ENCODE measurements at places on chromosomes 1 and 21.

DNA sequence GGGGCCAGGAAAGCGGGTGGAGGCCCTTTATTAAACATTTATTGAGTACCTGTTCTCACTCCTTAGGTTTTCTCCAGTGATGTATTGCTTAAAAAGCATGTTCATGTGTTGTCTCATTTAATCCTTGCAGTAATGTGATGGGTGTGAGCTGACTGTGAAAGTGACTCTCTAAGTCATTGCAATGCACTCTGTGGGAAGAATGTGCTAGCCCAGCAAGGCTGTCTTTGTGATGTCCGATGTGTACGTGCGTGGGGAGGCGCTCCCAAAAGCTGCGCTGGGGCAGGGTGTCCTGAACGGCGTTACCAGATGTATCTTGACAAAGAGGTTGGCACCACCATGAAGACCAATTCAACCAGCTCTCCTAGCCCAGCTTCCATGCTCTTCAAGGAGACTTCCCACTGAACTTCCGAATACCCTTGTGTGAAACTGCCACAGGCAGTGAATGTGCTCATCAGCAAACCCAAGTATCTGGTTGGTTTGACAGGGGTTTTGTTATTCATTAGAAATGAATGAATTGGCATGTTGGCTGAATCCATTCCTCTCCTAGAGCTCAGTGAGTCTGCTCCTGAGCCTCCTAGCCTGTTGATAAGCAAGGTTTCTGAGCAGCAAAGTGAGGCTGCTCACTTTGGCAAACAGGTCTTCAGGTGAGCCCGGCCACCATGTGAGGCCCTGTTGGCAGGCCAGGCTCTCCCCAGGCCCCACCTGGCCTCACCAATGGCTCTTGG, 28.0 kb downstream of the NUAK2 start:
- no peak for DNase-seq

- no peak for DNase-seq
Observed at GRCh38 chr1:199512037-199512710, 515.3 kb upstream of the NR5A2 start.

DNA sequence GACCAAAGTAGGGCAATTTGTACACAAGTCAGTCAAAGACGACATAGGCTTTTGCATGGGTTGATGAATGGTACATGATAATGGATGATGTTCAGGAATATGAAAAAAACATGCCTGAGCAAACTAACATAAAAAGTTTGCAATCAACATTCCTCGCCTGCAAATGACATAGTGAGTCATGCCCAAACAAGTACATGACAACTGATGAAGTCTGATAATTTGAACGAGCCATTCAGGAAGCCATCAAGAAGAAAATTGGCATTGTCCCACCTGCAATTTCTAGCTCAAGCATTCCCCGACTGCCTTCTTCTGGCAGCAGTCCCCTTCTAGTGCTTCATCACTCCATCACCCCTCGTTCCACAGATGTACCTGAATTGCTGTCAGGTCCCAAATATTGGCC, 118.4 kb upstream of the NR5A2 start:
- no peak for DNase-seq

- DNase-seq, result no peak
Observed at GRCh38 chr1:58038574-58038973, 508.0 kb downstream of the OMA1 start.

DNA sequence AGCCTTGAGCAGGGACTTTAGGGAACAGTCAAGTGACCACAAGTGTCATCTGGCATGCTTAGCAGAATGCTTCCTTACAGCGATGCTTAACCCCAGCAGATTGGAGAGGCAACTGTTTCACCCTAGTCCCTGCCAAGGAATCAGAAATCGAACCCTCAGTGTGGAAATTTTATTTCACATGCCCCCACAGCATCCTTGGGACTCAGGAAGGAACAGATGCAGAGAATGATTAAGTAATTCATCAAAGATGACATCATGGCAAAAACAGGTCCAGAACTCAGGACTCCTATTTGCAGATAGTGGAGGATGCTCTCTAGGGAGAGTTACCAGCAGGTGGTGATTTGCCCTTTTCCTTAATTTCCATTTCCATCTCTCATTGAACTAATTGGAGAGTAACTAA, 333.0 kb upstream of the KAZN start:
- no peak for DNase-seq

- DNase-seq, result no peak
Observed at GRCh38 chr1:203281033-203281432, 24.3 kb upstream of the BTG2 start.

- no peak for DNase-seq
Observed at GRCh38 chr1:178324003-178324402, 172.8 kb downstream of the CLEC20A start.

DNA sequence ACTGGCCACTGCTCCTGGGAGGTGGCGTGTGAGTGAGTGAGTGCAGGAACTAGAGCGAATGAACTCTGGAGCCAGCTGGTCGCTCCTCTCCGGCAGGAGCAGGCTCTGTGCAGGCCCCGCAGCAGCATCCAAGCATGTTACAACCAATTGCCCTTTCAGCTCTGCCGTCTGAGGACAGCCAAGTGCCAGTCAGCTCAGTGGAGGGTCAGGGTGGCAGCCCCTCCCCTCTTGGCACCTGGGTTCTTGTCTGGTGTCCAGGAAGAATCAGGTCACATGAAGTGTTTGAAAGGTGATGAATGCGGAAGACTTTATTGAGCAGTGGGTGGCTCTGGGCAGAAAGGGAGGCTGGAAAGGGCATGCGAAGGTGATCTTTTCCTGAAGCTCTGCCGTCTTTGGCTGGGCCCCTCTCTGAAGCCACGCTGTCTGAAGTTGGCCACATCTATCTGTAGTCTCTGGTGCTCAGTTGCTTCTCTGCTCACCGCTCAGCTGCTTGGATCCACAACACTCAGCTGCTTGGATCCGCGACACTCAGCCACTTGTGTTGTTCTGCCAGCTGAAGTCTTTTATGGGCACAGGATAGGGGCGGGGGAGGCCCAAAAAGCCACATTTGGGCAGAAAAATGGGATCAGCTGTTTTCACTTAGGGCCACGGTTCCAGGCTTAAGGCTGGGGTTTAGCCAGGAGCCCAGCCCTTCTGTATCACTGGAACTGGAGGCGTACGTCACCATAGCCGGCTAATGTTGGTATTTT, 139.8 kb downstream of the ADSS2 start:
- no peak for DNase-seq

GRCh38 chr1:87318056-87318650, 10.5 kb upstream of the LMO4 start:
- DNase-seq, result no peak

DNA sequence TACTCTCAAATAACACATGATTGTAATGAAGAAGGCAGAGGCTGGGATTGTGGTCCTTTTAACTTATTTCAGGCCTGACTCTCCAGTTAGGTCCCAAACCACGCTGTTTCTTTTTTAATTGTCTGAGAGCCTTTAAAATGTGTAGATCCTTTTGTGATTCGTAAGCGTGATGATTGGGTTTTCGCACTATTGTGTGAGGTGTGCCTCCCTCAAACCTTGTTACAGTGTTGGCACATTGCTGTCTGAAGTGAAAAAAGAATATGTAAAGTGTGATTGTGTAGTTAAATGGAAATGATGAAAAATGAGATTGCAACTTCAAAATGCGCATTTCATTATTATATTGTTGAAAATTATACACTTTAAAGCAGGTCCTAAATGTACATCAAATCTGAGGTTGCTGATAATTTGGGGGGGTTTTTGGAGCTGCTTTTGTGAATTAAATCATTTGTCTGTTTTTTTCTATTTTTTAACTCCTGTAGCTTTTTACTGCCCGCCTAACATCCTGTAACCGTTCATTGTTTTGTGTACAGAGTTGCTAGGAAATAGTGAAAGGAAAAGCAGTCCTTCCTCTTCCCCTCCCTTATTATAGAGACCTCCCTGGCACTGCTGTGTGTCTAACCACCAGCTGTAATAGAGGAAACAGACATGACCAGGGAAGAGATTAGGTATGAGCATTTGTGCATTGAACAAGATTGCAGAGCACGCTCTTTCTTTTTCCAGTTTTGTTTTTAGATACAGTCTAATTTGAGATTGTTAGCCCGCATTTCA, 43.3 kb downstream of the IARS2 start:
- no peak for DNase-seq

DNA sequence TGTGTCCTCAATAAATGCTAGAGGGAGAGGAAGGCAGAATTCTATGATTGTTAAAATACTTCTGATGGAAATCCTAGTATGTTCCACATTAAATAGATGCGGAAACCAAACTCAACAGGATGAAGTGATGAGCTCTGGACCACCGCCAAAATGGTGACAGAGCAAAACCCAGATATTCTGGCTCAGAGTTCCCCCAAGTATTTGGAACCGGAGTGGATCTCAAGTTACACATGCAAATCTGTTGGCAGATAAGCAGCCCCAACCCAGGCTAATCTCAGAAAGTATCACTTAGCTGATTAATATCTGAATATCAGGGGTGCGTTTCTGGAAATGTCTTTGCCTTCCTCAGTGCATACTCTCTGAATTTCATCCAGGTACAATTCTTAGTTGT, 17.4 kb upstream of the GRHL3 start:
- no peak for DNase-seq

DNA sequence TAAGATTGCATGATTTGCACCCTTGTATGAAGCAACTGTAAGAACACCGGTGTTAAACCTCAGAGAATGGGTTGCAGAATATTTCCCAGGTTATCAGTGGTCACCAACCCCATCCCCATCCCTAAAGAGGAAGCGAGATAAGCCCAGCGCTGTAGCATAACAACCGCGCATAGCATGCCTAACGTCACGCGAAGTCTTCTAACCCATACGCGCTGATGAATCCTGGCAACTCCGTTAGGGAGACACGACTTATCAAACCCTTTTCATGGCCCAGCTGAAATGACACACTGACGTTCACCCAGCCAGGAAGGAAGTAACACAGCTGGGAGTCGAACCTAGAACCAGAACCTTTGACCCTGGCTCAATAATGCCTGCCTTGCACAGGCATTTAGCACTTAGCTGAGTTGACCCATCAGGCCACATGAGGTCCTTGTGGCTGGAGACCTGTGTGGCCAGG, 24.2 kb downstream of the TMEM51 start:
- DNase-seq, result no peak

DNA sequence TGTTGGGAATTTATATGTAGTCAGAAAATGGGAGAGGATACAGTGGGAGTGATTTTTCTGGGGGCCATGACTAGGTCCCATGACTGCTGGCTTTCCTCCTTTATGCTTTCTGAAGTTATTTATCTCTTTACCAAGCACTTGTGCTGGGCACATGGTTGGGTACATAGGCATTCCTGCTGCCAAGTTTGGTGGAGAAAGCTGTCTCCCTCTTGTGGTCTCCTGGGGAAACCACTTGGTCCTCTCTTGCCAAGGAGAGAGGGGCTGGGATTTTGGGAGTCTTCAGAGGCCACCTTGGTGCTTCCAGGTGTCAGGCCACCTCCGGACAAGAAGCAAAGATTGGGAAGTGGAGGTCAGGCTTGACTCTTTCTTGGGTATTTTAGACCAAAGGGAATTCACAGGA, 120.2 kb upstream of the KCNE2 start:
- no peak for DNase-seq

DNA sequence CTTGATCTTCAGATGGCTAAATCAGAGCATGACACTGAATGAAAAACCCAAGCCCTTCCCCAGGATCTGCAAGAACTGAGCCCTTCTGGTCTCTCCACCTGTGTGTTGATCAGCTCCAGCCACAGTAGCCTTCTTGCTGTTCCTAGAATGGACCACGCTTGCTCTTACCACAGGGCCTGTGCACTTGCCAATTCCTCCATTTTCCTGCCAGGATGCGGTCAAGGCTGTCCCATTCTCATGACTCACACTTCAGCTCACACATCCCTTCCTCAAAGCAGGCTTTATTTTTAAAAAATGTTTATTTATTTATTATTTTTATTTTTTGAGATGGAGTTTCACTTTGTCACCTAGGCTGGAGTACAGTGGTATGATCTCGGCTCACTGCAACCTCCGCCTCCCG, 43.6 kb upstream of the GRHL3 start:
- DNase-seq, result no peak

DNA sequence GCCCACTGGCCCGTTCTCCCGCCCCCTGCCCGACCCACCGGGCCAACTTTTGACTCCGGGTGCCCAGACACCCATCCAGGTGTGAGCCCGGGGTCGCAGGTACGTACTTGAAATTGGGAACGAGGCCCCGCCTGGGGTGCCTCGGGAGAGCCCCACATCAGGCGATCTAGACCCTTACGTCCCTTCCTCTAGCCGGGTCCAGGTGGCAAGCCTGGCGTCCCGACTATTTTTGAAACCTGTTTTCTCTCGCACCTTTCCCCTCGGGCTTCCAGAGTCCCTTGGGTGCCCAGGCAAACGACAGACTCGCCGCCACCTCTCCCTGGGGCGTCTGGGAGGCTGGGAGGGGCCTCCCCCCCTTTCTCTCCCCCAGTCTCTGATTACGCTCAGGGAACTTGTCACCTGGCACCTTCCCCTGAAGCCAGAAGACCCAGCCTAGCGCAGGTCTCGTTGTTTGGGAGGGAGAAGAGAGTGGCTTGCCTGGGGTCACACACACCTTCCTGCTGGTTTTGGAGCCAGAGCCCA, 898 bp downstream of the LDLRAP1 start:
- no peak for DNase-seq

DNA sequence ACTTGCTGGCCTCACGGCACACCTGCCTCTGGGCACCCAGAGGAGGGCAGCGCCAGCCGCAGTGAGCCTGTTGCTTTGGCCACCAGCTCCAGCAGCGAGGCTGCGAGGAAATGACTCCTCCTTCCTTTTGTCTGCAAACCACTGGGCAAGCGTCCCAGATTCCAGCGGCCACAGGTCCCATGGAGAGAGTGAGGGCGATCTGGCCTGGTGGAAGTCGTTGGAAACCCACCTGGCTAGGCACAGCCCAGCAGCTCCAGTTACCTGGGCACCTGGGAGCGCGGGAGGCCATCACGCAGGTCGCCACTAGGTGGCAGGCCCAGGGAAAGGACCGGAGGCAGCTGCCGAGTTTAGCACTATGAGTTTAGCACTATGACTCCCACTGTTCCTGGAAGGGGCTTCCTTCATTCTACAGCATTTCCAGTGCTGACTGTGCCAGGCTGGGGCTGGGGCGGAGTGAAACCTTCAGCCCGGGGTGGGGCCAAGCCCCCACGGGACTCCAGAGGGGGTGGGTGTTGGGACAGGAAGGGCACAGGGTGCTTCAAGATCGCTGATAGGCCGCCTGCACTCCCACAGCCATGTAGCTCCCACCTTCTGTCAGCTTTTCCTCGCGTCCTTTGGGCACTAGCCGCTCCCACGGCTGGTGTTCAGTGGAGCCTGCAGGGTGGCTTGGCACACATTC, 1.1 kb upstream of the ESPN start:
- peak; percentile 53 for DNase-seq

- DNase-seq, result no peak
Observed at GRCh38 chr1:154772056-154772455, 98.0 kb downstream of the KCNN3 start.

DNA sequence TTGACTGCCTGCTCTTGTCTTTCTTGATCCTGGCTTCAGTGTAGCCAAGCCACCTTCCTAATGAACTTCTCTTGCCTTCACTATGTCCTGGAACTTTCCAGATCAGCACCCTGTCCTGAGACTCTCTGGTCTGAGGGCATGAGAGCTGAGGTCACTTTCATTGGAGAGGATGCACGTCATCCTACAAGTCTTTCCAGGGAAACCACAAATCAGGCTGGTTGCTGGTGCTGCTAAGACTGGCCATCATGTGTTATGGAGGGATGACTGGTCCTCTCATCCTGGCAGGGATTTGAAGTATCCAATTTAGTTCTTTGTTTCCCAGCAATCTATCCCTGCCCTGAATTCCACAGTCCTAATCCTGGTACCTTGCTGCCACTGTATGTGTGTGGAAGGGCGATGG, 228.6 kb downstream of the GPATCH2 start:
- DNase-seq, result no peak

Data from activated CD8-positive, alpha-beta memory T cell treated with anti-CD3 and anti-CD28 coated beads for 4 hours (primary cell).